NCI-H524 treated with DMSO at 0.1 percent for 48 hours (cell line): ENCODE measurements at places on chromosomes 11 and 22.

DNA sequence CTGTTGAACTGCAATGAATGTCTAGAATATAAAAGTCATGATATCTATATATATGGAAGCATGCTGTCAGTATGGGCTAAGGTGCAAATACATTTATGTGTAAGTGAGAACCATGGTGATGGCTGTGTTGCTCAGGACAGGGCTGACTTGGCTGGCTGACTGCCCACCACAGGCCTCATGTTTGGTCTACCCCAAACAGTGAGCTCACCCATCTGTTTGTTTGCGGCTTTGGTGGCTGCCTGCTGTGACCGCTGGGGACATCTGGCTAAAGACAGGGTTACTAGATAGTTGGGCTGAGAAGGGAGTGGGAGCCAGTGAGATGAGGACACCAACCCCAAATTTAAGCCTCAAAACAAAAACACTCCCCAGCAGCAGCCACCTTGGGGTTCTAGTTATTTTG, 6.3 kb downstream of the CD44 start:
- no peak for DNase-seq

GRCh38 chr11:17197431-17197898, 10.3 kb downstream of the PIK3C2A start:
- no peak for DNase-seq

GRCh38 chr22:44160421-44160820, 20.3 kb upstream of the PARVG start:
- DNase-seq, result no peak

DNA sequence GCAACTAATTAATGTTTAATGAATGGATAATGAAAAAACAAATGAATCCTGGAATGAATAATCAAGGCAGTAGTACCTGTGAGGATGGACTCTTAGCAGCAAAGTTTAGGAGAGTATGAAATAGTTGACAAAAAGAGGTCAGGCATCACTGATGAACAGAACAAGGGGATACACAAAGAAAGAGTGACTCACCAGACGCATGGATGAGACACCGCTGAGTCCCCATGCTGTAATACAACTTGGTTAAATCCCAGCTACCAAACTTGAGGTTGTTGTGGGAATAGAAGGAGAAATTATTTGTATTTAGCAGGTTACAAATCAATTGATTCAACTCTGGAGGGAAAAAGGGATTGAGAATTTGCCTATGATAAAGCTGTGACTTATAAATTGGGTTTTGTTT, 976.9 kb upstream of the TENM4 start:
- no peak for DNase-seq

- peak; percentile 57 for DNase-seq
Measured at GRCh38 chr11:124716591-124716990, 23.2 kb upstream of the NRGN start.

- DNase-seq, result no peak
Measured at GRCh38 chr11:123576501-123576900, 77.9 kb downstream of the SCN3B start.

DNA sequence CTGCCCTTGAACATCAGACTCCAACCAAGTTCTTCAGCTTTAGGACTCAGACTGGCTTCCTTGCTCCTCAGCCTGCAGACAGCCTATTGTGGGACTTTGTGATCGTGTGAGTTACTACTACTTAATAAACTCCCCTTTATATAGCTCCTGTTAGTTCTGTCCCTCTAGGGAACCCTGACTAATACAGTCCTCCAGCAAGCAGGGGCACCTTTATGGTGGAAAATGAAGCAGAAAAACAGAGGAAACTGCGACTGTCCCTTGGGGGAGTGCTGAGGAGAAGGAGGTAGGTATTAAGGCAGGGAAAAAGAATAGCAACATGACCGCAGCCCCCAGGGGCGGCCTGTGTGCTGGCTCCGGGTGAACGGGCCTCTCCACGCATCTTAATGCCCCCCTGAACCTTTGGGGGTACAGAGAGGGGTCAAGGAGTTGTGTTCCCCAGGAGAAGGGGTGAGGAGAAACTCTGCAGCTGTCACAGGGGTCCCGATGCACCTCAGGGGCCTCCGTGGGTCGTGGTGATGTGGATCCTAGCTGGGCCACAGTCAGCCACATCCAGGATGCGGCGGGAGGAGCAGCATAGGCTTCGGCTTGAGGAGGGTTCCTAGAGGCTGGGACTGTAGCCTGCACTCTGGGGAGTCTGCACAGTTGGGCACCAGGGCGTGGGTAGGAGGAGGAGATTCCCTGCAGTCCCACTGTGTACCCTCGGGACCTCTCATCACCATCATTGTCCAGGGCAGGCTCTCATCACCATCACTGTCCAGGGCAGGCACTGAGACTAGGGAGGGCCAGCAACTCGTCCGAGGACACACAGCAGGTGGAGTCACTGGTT, 34.3 kb downstream of the SHISAL1 start:
- DNase-seq, result no peak

- DNase-seq, result no peak
Measured at GRCh38 chr11:64754919-64755662, 4.7 kb downstream of the PYGM start.
